ENCODE measurements at places on chromosomes 7 and 10.

GRCh38 chr7:47188136-47188535 is 393.8 kb downstream of the TNS3 start:
- no peak overlapping the region for H3K4me3 ChIP-seq
- no peaks in the 10 kb centered on the region for H3K27me3 ChIP-seq
- no peak for DNase-seq
- no peaks in the 10 kb centered on the region for H3K4me1 ChIP-seq
- H3K27ac ChIP-seq, result no peak overlapping the region

DNA sequence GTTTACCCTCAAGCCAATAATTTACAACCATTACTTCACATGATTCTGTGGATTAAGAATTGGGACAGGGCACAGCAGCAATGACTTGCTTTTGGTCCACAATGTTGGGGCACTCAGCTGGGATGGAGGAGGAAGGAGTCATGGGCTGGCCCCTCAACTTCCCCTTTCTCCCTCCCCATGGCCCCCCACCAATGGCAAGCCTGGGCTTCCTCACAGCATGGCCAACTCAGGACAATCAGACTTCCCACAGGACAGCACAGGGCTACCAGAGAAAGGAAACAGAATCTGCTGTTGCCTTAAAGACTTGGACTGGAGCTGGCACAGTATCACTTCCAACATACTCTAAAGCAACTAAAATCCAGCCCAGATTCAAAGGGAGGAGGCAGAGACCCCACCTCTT is 160.7 kb downstream of the PTPN20 start:
- no peaks in the 10 kb centered on the region for H3K4me1 ChIP-seq
- H3K27ac ChIP-seq, result no peak overlapping the region
- H3K4me3 ChIP-seq, result no peak overlapping the region
- no peaks in the 10 kb centered on the region for H3K36me3 ChIP-seq
- no peaks in the 10 kb centered on the region for H3K27me3 ChIP-seq

GRCh38 chr7:14995774-14996173 is 93.2 kb upstream of the DGKB start:
- H3K27ac ChIP-seq, result no peak overlapping the region
- H3K36me3 ChIP-seq, result no peaks in the 10 kb centered on the region
- DNase-seq, result no peak
- H3K27me3 ChIP-seq, result no peaks in the 10 kb centered on the region

GRCh38 chr10:59175538-59176240 is 754 bp upstream of the PHYHIPL start:
- H3K27me3 ChIP-seq, result no peaks in the 10 kb centered on the region
- no peak overlapping the region for H3K27ac ChIP-seq
- H3K36me3 ChIP-seq, result no peaks in the 10 kb centered on the region
- H3K4me1 ChIP-seq, result no peaks in the 10 kb centered on the region
- no peak overlapping the region for H3K4me3 ChIP-seq
- no peak for DNase-seq

- H3K4me1 ChIP-seq, result no peaks in the 10 kb centered on the region
- no peak overlapping the region for H3K4me3 ChIP-seq
- no peak overlapping the region for H3K27ac ChIP-seq
- H3K27me3 ChIP-seq, result no peaks in the 10 kb centered on the region
- no peaks in the 10 kb centered on the region for H3K36me3 ChIP-seq
- no peak for DNase-seq
Measured at GRCh38 chr10:115063701-115064658, 29.2 kb upstream of the ATRNL1 start.

GRCh38 chr7:143042159-143042789 is 9.9 kb upstream of the OR6V1 start:
- no peak for DNase-seq
- no peak overlapping the region for H3K4me3 ChIP-seq
- no peak overlapping the region for H3K27ac ChIP-seq
- no peaks in the 10 kb centered on the region for H3K36me3 ChIP-seq

DNA sequence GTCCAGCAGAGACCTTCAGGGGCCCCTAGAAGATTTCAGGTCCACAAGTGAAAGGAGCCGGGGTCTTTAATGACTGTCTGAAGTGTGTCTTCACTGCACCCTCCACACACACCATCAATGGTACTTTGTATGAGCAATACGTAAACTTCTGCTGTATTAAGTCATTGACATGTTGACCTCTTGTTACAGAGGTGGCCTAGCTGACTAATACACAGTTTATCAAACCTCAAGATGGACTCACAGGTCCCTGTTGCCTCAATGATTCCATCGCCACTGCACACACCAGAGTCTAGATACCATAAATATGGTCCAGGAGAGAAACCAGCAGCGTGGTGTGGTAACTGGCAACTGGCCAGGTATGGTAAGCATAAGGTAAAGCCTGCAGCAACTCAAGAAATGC is 19.5 kb downstream of the KCNMA1 start:
- H3K4me3 ChIP-seq, result no peak overlapping the region
- no peak overlapping the region for H3K27ac ChIP-seq
- H3K27me3 ChIP-seq, result no peaks in the 10 kb centered on the region
- H3K4me1 ChIP-seq, result no peaks in the 10 kb centered on the region

- H3K4me3 ChIP-seq, result no peak overlapping the region
- DNase-seq, result no peak
- H3K27ac ChIP-seq, result no peak overlapping the region
- H3K36me3 ChIP-seq, result no peaks in the 10 kb centered on the region
Measured at GRCh38 chr10:51176976-51177695, 102.8 kb downstream of the PRKG1 start.

GRCh38 chr10:10818082-10818481 is 199.6 kb upstream of the CELF2 start:
- no peaks in the 10 kb centered on the region for H3K4me1 ChIP-seq
- DNase-seq, result no peak
- no peaks in the 10 kb centered on the region for H3K36me3 ChIP-seq
- no peak overlapping the region for H3K27ac ChIP-seq
- H3K4me3 ChIP-seq, result no peak overlapping the region

DNA sequence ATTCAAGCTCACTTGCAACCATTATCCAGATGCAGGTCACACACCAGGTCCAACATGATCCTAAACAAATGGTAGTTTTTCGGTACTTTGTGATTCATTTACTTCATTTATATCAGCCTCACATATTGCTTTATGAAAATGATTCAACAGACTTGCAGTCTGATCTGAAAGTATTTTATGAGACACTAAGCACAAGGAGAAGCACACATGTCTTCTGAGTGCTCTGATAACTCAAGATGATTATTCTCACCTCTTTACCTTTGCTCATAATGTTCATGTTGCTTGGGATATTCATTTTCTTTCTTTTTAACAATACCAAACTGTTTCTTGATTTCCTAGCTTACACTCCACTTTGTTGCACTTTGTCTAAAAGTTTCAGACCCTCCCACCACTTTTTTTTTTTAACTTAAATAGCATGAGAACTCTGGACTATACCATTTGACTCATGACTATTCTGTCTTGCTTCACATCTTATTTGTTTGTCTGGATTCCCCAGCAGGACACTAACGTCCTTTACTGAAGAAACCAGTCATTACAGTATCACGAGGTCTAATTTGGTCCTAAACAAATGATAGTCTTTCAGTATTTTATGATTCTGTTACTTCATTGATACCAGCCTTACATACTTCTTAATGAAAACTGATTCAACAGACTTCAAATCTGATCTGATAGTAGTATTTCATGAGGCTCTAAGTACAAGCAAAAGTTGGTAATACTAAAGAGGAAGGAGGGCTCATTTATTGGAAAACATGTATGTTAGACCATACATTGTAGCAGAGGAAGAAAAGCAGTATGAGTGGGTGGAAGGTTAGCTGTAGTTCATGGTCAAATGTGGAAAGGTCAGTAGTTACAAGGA is 171.8 kb upstream of the AHR start:
- no peaks in the 10 kb centered on the region for H3K4me1 ChIP-seq
- DNase-seq, result no peak
- no peak overlapping the region for H3K27ac ChIP-seq
- H3K27me3 ChIP-seq, result no peaks in the 10 kb centered on the region
- no peak overlapping the region for H3K4me3 ChIP-seq
- no peaks in the 10 kb centered on the region for H3K36me3 ChIP-seq
